NCI-H1105 treated with DMSO at 0.1 percent for 48 hours (cell line): ENCODE measurements at places on chromosomes 16 and 17.

- no peak for DNase-seq
These were observed 30.4 kb upstream of the HS3ST3B1 start for GRCh38 chr17:14270508-14270907.

DNA sequence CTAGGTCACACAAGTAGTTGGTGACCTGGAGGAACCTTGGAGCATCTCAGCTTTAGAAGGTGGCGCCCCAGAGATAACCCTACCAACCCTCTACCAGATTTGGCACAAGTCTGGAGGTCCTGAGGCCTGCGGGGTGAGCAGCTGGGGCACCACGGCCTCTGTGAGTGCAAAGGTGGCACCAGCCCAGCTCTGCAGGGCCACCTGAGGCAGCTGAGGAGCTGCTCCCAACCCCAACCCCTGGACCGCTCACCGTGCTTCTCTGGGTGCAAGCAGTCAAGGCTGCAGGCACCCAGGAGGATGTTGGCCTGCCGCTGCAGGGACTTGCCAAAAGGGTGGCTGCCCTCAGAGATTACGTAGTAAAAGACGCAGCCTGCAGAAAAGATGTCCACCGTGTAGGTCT is 28.4 kb upstream of the ICAM2 start:
- no peak for DNase-seq

GRCh38 chr17:43118679-43119615 is 6.2 kb downstream of the BRCA1 start:
- no peak for DNase-seq

DNA sequence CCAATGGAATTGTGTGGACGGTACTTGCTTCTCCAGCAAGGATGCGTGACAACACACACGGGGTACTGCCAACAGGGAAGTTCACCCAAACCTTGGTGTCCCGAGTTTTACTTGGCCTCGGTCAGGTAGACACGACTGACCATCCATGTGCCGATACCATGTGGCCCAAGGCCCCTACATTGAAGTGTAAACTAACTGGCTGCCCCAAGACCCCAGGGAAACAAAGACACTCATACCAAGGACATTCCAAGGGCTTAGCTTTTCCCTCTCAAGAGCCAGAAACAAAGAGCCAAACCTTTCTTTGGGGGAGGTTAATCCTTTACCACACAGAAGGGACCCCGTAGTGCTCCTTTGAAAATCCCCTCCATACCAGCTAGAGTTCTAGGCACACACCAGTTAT is 215.9 kb upstream of the TNRC6C start:
- no peak for DNase-seq

- no peak for DNase-seq
These were observed 71.1 kb downstream of the METRNL start for GRCh38 chr17:83150369-83151055.

DNA sequence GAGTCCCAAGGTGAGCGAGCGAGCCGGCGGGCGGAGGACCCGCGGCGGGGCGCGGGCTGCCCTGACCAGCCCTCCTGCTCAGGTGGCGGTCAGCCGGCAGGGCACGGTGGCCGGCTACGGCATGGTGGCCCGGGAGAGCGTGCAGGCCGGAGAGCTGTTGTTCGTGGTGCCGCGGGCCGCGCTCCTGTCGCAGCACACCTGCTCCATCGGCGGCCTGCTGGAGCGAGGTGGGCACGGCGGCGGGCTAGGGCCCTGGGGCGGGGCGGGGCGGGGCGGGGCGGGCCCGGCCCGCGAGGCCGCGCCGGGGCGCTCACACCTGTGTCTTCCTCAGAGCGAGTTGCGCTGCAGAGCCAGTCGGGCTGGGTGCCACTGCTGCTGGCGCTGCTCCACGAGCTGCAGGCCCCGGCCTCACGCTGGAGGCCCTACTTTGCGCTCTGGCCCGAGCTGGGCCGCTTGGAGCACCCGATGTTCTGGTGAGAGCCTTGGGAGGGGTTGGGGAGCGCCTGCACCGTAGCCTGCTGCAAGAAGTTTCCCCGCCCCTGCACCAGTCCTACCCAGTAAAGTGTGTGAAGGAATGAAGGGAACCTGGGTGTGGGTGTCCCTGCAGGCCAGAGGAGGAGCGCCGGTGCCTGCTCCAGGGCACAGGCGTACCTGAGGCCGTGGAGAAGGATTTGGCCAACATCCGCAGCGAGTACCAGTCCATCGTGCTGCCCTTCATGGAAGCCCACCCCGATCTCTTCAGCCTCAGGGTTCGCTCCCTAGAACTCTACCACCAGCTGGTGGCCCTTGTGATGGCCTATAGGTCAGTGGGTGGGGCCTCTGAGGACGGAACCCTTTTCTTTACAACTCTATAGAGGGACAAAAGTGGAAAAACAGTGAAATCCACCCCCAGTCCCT is 802 bp downstream of the SETD6 start:
- DNase-seq: peak; percentile 26

DNA sequence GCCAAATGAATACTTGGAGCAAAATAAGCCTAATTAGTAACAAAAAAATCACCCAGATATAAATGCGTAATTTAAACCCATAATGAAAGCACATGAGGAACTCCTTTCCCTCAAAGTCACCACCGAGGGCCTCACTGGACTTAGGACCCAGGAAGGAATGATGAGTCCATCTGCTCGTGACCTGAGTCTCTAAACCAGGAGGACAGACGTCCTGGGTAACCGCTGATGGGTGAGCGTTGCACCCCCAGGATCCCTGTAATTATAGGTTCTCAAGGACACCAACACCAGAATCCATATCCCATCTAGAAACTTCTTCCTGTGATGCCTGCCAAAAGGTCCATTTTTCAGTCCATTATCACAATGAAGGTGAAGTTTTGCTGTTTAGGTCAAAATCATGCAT is 121.4 kb downstream of the ZNF778 start:
- DNase-seq: no peak

- DNase-seq: no peak
These were observed 149.9 kb downstream of the CLEC16A start for GRCh38 chr16:11094075-11094856.

DNA sequence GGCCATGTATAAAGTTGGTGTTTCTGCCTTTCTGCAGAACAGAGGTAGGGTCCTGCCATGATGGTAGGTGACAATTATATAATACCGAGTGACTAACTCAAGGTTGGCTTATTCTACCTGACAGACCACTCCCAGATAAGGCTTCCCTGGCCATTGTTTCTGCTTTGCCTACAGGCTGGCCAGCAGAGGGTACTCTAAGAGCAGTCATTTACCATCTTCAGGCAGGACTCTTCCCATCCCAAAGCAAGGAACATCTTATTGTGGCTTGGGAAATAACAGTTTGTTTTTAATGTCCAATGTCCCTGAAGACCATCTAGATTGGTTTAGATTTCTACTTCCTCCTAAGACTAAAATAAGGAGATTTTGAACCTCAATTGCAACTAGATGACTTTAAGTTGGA is 74.1 kb downstream of the SNX11 start:
- peak; percentile 18 for DNase-seq

DNA sequence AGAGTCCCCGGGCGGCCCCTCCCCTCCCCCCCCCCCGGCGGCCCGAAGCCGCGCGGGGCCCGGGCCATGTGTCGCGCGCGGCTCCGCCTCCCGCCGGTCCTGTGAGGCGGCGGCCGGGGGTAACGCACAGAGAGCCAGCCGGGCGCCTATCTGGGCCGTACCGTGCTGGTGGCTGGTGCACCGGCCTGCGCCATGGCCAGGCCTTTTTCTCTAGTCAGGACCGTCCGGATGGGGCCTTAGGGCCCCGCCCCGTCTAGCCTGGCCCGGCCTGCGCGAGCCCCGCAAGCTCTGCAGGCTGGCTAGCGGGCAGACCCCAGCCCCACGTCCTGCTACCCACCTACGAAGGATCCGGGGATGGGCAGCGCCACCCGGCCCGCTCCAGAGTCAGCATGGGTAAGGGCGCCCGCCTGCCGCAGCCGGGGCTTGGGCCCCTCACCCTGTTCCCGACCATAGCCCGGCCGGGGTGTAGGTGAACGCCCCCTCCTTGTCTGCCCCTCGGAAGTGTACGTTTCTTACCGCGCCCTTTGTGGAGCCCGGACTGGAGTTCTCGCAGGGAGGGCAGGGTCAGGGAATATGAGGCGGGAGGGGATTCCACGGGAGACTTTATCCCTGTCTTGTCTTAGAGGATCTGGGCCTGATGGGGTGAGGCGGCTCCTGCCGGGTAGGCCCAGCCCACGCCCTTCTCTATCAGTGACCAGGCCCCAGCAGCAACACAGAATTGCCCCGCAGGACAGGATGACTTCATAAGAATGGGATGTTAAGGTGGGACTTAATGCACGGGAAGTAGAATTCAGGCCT is at the start of gene CENPT:
Gene CENPT (minus strand): TSS at position 630 of the 798 bp plus-strand sequence. CDS start 13,834 bp downstream, outside the sequence.
- no peak for DNase-seq

GRCh38 chr16:934178-934577 is 36.6 kb downstream of the LMF1 start:
- DNase-seq: no peak

DNA sequence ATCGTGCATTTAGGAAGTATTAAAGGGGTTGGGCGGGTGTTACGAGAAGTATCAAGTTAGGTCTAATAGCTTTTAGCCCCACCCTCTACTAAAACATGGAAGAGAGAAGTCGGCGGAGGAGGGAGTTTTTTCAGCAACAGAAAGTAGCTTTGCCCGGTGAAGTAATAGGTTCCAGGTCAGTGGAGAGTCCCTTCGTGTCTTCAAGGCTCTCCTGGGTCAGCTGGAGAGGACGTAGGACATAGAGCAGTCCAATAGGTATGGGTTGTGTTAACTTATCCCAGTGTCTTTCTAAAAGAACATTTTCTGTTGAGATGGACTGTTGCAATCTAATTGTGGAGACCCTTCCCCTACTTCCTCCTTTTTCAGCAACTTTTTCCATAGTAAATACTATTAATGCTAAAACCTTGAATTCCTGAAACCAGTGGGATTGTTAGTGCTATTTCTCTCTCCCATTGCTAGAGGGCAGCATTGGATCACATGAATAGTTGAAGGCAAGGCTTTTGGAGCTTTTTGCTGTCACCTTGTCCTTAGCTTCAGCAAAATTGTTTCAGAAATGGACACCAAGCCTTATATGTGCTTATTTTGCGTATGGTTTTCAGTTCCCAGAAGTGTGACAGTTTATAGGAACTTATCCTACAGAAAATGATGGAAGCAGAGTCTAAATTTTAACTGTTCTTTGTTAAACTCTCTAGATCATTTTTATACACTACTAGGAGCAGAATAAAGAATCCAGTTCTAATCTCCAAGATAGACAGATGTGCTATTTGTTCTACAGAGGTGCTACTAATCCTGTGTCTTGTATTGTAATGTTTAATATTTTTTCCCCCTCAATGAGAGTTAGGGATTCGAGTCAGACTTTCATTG is 38.4 kb downstream of the UTP18 start:
- peak; percentile 35 for DNase-seq

DNA sequence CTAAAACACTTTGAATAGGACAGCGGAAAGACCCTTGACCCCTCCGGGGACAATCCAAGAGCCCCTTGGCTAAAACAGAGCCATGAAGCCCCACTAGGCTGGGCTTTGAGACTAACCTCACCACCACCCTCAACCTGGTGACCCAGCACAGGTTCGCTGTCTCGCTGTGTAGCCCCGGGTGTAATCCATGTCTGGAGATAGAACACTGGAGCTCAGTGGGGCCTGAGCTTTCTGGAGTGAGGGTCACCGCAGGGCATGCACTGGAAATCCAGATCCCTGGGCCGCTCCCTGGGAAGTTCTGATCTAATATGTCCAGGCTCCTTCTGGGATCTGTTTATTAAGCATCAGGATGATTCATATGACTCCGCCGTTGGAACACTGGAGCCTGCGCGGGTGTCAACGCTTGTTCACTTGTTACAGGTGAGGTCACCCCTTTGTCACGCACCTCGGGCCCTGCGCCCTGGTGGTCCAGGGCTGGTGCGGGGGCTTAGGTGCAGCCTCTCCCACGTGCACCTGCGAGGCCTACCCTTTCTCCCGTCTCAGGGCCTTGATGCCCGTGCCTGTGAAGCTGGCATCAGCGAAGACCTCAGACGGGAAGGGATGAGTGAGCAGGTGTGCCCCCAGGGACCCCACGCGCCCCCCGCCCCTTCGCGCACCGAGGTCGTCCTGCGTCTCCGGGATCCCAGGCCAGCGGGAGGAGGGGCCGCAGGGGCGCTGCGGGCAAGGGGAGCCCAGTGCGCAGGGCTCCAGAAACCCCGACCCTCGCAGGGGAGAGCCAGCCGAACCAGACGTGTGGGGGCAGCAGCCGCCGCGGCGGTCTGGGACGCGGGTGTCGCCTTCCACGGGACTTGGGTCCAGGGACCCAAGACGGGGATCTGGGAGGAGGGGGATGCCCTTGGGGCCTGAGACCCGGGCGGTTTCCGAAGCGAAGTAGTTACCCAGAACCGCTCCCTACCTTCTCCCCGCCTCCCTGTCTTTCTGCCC is 224.1 kb upstream of the FOXF1 start:
- DNase-seq: no peak

DNA sequence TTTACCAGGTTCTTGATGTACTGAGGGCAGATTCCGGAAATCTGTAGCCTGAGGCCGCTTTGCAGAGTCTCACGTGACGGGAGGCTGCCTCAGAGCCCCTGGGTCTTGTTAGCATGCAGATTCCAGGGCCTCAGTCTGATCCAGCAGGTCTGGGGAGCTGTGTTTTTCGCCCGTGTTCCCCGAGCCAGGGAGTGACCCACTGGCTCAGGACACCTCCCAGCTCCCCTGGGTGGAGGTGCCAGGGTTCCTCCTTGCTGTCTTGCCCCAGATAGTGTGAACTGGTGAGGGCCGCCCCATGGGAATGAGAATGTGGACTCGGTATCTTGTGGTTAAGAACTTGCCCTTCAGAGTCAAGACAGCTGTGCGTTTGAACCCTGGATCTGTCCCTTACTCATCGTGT is 98.6 kb downstream of the OR1D5 start:
- DNase-seq: no peak

- DNase-seq: no peak
These were observed 157.5 kb upstream of the CACNG5 start for GRCh38 chr17:66677201-66677981.

- no peak for DNase-seq
These were observed 4.8 kb downstream of the CPPED1 start for GRCh38 chr16:12798846-12799245.

GRCh38 chr16:49767998-49768397 is 87.9 kb downstream of the ZNF423 start:
- DNase-seq: no peak

DNA sequence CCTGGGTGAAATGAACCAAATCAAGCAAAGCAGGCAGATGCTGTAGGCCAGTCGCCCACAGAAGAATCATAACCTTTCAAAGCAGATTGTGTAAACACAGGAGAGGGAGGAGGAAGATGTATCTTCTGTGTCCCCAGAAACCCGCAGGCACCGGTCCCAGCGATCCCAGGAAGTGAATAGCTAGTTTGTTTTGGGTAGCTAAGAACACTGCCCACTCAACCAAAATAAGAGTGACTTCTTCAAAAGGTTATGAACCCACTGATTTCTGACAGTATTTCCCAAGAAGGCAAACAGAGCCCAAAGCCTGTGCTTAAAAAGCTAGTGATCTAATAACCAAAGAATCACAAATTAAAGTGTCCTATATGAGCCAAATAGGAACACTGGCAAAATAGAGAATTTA is 67.8 kb downstream of the GRIN2A start:
- no peak for DNase-seq

- DNase-seq: peak; percentile 66
These were observed 191.0 kb upstream of the RPL38 start for GRCh38 chr17:74012465-74012864.

- no peak for DNase-seq
These were observed 18.1 kb downstream of the CHMP1A start for GRCh38 chr16:89639385-89639784.
